ENCODE measurements at places on chromosomes 4 and X.

DNA sequence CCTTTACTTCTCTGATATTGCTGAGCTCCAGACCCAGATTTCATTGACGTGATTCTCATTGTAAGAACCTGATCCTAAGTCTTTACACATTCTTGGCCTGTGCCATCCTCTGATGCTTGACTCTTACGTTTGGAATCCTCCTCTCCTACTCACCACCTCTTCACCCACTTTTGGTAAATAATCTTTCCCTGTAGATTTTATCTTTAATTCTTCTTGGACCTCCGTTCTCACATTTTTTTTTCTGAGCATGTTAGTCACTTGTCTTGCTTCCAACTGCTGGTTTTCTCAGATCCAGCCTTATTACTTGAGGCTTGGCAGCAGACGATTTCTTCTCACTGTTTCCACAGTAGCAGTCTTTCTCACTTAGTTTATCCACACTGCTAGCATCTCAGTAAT is 12.4 kb upstream of the SH3RF1 start:
- DNase-seq: no peak

- no peak for DNase-seq
Observed at GRCh38 chrX:338836-339400, 20.3 kb upstream of the GTPBP6 start.

DNA sequence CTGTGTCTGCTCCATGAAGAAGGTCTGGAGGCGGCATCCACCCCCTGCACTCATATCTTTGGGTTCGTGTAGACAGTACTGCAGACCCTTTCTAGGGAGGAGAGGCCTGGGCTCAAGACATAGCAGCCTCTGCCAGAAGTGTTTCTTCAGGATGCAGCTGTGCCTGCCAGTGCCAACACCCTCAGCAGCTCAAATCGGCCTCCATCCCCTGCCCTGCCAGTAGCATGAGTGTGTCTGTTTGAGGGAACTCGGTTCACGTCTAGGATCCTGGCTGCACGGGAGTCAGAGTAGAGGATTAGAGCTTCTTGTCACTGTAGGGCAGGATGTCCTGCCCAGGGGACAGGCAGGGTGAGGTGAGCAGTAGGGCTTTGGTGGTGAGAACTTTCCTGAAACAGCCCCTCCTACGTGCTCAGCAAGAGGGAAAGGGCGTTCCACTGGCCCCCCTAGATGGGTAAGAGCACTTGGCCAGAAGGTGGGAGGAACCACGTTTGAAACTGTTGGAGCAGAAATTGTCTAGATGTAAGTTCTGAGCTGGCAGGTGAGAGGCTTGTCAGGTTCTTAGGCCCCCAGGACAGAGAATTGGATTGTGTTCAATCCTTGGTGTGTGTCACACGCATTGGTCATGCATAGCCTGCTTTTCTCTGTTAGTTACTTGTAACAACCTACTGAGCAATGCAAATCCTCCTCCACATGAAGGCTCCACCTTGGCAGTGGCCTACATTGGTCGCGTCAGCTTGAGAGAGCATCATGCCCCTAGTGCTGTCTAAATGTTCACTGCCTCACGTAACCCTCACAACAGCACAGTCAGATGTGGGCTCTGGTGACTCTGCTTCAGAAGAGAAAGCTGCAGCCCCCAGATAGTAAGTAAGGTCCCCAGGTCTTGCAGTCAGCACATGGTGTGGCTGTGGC is 25.8 kb upstream of the FAM193A start:
- no peak for DNase-seq

- DNase-seq: no peak
Observed at GRCh38 chr4:7416745-7417432, 17.8 kb downstream of the PSAPL1 start.

- no peak for DNase-seq
Observed at GRCh38 chrX:9241427-9241826, 207.5 kb upstream of the FAM9B start.

Measured in DMS153 (cell line).